ENCODE measurements at places on chromosomes 1 and 21.

DNA sequence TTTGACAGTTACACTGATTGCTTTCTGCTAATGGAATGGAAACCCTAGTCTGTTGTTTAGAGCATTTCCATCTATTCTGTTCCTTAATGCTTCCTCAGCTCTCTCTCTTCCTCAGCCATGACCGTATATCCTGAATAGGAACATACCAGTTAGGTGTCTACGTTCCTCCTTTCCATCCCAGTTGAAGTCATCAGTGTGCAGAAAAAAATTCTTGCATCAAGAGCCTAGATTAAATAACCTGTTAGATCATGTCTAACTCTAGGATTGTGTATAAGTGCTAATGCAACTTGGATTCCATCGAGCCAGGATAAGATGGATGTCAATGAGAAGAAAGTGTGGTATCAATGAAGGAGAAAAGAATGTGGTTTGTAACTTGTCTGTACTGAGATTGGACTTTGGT, 18.7 kb downstream of the UBAP2L start:
- no peak for DNase-seq

- DNase-seq: no peak
These were observed 107.2 kb downstream of the C1orf21 start for GRCh38 chr1:184493987-184494388.

GRCh38 chr1:236160540-236161127, 18.3 kb downstream of the GPR137B start:
- no peak for DNase-seq

DNA sequence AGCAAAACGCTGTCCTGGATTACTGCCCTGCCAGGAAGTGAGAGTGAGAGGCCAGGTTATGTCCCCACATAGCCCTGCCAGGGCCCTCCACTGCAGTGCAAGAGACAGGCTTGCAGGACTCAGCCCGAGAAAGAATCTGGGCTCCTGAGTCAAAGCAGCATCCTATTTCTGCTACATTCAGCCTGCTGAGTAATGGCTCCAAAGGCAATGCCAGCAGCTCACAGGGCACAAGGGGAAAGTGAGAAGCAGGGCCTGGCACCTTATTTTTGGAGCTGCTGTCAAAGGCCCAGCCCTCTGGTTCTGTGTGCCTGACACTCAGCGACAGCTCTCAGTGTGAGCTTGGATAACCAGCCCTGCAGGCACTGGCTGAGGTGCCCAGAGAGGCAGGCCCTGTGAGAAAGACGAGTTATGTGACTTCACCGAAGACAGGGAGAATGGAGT, 83.9 kb downstream of the DTL start:
- no peak for DNase-seq
